Activated B cell treated with CpG ODN at 0.5 μM for 24 hours (primary cell): ENCODE measurements at places on chromosomes 5 and 9.

DNA sequence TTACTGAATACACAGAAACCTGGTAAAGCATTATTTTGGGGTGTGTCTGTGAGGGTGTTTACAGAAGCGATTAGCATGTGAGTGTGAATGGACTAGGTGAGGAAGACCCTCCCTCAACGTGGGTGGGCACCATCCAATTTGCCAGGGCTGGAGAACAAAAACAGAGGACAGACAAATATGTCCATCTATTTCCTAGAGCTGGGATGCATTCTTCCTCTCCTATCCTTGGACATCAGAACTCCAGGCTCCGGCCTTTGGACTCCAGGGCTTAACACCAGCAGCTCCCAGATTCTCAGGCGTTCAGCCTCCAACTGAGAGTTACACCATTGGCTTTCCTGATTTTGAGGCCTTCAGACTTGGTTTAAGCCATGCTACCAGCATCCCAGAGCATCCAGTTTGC, 65.8 kb upstream of the CHD1 start:
- no peak for DNase-seq

- DNase-seq, result no peak
Measured at GRCh38 chr5:173909199-173909598, 21.1 kb downstream of the CPEB4 start.

- no peak for DNase-seq
Measured at GRCh38 chr9:14769230-14769571, 46.7 kb upstream of the CER1 start.

DNA sequence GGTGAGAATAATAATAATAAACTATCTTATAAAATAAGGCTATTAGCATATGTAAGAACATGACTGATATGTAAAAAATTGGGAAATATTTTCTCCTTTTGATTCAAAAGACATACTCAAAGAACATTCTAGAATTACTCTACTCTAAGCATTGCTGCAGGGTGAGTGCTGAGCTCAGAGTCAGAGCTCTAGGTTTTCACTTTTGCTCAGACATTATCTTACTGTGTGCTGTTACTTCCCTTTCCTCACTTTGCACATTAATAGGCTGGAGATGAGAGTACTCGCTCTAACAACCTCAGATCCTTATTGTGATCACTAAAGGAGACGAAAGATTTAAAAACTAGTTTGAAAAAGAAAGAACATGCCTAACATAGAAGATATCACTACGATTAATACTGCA, 99.4 kb upstream of the C9orf72 start:
- no peak for DNase-seq

DNA sequence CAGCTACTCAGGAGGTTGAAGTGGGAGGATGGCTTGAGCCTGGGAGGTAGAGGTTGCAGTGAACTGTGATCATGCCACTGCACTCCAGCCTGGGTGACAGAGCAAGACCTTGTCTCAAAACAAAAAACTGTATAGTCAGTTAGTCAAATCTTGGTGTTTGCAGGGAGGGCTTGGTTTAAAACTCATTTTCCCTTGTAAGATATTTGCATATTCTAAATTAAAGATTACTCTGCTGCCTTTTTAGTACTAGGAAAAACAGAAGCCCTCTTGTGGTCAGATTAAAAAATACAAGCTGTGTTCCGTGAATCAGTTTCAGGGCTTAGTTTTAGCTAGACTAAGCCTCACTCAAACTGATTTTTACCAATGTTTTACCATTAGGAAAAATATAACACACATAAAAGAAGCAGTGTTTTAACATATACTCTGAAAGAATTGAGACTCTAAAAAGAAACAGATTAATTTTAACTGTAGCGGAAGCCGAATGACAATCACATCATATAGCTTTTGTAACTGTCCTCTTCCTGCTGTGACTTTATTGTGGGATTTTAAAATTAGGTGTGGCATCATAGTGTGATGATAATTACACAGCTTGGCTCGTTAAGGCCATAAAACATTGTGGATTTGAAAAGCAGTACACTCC, 84.9 kb upstream of the BASP1 start:
- DNase-seq, result no peak

DNA sequence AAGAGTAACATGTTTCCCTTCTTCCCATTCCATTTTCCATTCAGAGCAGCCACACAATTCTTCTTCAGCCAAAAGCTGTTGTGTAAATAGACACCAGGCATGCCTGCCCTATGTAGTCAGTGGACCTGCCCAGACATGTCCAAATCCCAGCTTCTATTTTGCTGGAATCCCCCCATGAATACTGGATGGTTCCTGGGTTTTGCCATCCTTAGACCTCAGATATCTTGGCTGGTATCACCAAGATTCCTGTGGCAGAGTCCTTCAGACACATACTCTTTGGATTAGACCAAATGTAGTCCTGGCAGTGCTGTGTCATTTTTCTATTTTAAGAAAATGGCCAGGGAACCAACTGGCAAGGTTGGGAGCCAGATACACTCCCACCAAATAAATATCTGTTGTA, 10.3 kb downstream of the FST start:
- DNase-seq, result no peak

DNA sequence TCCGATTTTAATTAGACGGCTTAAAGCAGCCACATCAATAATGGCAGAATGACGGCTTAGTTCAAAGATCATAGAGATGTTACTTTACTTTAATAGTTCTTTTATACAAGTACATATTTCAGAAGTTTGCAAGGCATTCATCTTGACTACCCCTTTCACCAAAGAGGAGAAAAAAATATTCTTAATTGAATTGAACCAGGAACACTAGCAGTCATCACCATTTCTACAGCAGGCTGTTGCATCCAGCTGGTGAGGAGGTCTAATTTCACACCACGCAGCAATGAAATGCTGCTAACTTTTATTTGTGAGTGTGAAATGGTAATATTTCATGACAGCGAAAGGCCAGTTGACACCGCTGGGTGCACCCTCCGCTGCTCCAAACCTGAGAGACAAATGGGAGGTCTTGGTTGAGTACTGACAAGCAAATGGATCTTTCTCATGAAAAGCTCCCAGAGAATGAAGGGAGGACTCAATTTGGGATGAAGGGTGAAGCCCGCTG, 322.2 kb downstream of the GLIS3 start:
- no peak for DNase-seq

- no peak for DNase-seq
Measured at GRCh38 chr9:134548185-134548584, 93.4 kb upstream of the COL5A1 start.

DNA sequence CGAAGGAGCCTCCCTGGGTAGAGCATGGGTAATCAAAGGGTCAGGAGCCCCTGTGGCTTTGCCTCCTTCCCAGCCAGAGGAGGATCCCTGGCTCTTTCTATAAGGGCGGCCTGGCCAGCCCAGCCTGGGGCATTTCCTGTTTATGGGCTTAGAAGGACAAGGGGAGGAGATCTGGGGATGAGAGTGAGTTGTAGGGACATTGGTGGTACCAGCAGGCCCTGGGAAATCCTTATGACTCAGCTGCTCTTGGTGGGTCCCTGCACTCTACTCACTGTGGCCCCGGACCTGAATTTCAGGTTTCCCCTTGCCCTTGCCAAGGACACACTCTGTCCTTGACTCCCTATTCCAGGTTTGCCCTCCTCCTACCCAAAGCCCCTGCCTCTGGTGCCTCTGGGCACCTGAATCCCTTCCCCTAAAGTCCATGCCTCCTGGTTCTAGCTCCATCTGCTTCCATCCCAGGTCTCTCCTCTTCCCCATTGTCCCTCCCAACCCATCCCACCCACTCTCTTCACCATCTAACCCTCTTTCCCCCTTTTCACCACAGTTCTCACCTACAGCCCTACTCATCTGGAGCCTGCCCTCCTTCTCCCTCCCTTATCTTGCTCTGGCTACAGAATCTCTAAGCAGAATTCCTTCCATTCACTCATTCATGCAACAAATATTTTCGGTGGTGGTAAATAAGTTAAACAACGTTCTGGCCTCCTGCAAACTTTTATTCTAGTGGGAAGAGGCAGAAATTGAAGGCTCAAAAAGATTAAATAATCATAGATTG, 34.9 kb downstream of the PCDH1 start:
- DNase-seq, result no peak

DNA sequence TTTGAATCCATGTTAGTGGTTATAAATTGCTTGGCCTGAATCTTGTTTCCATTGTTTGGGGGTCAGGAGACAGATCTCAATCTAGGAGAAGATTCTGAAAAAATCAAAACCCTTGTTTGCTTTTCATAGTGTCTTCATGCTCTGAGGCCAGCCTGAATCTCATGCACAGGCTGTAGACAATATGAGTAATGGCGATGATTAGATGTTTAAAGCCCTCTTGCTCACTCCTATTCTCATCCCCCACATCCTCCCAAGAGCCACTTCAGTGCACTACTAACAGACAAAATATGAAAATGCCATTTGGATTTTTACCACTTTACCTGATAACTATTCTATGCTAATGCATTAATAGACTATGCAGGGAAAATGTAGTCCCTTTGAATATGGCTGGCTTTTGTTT, 129.4 kb downstream of the NUDT12 start:
- no peak for DNase-seq

DNA sequence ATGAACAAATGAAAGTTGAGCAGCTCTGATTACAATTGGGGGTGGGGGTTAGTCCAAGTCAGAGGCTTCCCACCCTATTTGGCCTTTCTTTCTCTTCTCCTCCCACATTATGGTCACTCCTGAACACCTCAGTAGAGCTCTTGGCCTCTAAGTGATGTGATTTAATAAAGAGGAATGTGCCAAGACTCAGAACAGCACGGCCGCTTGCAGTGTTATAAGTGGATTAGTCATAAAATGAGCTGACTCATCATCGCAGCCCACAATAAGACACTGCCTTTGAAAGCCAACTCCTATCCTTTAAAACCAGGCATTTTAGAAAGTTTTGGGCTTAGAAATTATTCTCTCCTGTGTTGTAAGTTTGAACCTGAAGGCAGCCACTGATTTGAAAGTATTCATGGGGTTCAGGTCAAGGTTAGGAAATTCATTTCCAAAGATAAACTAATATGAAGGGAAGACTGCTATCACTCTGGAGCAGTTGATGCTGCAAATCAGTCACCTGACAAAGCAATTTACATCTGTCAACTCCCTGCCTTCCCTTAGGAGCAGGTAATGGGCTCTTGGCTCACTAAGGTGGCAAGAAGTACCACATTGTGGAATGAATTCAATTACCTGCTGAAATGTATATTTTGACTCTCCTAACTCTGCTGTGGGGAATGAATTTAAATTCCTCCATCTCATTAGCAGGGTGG, 283.6 kb upstream of the NMUR2 start:
- DNase-seq, result no peak

GRCh38 chr9:35272989-35273388, 111.2 kb downstream of the UNC13B start:
- no peak for DNase-seq

DNA sequence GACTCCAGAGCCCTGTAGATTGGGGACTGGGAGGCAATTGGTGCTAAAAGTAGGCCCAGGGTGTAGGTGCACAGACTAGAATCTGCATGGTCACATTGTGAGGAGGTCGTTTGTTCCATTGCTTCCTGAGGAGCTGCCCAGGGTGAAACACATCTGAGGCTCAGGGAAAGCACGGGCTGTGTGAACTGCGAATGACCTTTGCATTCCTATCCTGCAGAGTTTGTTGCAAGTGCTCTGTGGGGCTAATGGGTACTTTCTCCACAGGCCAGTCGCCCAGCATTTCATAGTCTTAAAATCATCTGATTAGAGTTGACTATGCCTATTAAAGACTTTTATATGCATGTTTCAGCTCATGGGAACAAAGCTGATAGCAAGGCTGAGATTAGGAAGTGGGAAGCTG, 14.4 kb upstream of the SLC46A2 start:
- no peak for DNase-seq

DNA sequence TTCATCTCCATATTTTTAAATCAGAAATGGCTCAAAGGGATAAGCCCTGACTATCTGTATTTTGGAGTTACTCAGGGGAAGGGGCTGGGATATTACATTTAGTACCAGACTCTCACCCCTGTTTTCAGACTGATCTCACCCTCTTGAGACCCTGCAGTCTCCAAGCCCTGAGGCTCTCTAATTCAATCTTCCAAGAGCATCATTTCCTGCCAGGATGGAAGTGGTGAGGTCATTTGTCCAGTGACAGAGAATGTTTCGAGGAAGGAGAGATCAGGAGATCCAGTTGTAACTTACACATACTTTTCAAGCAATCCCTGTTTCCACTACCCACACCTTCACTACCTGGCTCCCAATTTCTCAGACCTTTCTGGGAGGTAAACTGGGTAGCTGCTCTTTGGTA, 295.5 kb upstream of the EFNA5 start:
- no peak for DNase-seq

GRCh38 chr9:23288545-23288944, 537.5 kb downstream of the ELAVL2 start:
- DNase-seq, result no peak

DNA sequence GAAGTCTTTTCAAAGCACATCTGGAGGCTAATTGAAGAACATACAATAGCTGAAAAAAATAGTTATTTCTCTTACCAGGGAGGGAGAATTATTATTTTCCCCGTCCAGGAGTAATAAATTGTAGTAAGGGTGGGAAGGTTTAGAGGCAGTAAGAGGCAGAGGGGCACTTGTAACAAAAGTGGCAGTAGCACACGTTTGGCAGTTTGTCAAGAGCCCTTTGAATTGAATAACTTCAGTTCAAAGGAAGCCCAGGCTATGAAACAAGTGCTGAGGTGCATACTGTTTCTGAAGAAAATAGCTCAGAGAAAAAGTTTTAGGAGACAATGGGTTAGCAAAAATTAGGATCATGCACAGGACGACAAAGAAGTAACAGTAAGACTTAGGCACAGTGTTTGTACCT, 451.3 kb downstream of the LRRC70 start:
- DNase-seq, result no peak

DNA sequence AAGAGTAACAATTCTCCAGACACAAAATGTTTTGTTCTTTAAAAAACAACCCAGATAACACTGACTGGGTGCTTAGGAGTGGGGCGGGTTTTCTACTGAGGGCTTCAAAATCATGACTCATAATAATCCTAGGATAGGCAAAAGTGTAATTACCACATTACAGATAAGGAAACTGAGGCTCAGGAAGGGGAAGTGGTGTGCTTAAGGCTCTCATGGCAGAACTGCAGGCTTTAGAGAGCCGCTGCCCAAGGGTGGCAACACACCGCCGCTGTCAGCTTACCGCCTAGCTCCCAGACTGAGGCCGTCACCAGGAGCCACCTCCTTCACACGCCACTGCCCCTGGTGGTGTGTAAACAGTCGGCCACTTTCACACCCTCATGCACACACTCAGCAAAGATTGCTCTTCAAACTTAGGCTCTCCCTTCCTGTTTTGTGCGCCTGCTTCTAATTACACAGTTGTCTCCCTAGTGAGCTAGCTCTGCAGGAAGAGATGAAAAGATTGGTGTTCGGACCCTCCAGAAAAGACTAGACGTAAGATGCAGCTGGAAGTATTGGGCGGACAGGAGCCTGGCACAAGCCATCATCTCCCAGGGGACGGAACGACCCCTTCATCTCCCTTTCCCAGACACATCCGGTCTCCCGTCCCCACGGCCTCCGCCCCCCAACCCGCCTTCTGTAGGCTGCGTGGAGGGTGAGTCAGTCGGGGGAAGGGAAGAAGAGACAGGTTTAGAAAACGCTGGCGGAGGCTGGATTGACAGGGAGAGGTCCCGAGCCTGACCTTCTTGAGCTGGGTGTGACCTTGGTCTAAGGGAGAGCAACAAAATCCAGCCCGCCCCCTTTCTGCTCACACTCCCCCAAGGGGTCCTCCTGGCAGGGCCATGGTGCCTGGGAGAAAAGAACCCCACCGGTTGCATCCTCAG, 162.7 kb downstream of the SYK start:
- no peak for DNase-seq
